ENCODE measurements at places on chromosomes 6 and 20.

GRCh38 chr6:168778201-168778600 lies 337.2 kb downstream of the SMOC2 start:
- DNase-seq: no peak

DNA sequence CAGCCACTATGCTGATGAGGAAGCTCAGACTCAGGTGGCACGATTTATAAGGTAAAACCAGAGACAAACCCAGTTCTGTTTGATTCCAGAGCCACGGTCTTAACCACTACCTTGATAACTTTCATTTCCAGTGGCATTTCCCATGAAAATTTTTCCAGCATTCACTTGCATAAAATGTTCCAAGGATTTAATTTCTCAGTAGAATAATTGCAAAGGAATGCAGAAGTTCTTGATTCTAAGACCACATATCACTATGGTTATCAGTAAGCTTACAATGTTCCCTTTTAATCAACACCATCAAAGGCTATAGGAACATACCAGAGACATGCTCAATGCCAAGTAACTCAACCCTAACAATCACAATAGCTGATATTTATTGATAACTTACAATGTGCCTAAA lies 306.0 kb upstream of the HS3ST5 start:
- no peak for DNase-seq

GRCh38 chr20:10012464-10012863 lies 22.3 kb upstream of the ANKEF1 start:
- DNase-seq: no peak

DNA sequence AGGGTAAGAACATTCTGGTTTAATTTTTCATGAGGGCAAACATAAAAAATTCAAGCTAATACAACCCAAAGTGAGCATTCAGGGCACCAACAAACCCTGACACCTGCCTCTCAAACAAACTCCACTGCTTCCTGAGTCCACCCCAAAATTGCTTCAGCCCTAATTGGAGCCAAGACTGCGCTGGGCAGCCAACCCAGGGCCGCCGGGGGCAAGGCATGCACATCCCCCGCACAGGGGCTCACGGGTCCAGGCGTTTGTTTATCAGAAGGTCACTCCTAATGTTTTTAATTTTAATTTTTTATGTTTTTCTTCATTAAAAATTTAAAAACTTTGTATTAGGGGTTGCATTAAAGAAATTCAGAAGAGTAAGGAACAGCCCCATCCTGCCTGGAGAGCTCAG lies 459.1 kb upstream of the CDH4 start:
- DNase-seq: no peak

GRCh38 chr6:22627644-22628043 lies 58.3 kb downstream of the HDGFL1 start:
- no peak for DNase-seq

GRCh38 chr20:14342918-14343317 lies 5.5 kb upstream of the FLRT3 start:
- DNase-seq: no peak

GRCh38 chr6:150880336-150880735 lies 14.8 kb downstream of the MTHFD1L start:
- no peak for DNase-seq

DNA sequence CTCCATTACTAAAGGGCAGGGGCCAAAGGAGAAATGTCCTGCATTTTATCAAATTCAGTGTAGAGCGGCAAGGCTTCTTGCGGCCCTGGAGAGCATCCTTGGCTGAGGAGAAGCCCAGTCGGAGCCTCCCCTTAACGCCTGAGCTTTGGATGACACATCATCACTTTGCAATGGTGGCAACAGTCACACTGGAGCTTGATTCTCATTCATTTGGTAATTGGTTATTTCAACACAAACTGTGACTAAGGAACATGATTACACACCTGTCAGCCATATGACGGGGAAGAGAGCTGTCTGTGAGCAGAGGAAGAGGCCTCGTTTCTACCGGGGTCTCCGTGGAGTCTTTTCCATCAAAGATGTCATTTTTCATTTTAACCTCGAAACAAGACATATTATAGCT lies 81.4 kb downstream of the SOBP start:
- no peak for DNase-seq

GRCh38 chr6:105621564-105622175 lies 218.8 kb upstream of the PREP start:
- DNase-seq: no peak

GRCh38 chr6:17096096-17096495 lies 5.8 kb upstream of the STMND1 start:
- DNase-seq: no peak

DNA sequence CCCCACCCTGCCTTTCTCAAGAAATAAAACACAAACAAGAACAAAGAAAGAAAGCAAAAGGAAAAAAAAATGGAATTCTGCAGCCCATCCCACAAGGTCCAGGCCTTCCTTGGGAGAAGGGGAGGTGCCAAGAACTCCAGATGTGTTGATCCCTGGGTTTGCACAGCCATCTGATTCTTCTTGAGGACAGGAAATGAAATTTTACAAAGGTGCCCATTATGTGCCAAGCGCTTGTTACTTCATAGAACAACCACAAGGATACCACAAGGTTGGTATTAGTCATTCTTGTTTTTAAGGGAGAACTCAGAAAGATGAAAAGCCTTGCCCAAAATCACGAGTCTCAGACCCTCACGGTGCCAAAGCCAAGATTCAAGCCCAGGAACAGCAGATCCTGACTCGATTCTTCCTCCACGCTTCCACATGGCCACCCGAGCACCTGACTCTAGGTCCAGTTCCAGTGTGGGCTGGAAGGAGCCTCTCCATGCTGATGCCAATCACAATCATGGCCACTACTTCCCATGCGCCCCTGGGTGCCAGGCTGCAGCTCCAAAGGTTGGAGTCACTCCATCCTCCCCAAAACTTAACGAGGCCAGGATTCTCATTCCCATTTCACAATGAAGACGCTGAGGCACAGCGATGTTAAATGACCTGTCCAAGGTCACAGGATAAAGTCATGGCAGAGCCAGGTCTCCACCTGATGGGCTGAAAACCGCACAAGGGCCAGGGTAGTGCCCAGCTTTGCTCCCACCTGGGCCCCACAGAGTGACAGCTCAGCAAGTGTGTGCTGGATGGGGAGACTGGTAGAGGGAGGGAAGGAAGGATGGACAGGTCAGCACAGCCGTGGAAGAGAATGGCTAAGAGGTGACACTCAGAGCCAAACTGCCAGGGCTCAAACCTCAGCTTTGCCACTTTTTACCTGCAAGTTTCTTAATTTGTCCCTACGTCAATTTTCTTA lies 66.7 kb upstream of the TOP1 start:
- peak; percentile 48 for DNase-seq

DNA sequence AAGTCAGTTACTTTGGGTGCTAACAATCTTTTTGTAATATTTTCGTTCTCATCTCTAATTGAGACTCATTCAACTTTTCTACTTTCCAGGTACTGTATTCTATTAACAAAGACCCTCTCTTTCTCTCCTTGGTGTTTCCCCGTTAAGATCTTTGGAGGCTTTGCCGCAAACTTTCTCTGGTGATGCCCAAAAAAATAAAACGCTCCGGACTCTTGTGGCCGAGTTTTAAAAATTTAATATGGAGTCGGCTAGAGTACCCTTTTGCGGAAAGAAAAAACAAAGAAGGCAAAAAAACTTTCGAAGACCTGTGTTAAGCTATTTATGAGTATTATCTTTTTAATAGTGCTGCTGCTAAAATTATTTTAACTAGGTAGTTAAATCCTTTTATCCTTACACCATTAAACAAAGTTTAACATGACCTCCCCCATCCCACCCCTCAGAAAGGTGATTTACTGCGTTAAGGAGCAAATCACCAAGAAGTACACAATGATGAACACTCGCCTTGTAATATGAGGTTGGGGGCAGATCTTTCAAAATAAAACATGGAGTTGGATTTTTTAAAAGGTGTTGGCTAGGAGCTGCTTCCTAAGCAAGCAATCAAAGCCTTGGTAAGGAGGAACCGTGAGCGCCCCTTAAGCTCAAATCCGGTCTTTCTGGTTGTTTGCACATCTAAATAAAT lies 10.0 kb downstream of the SIM1 start:
- DNase-seq: no peak

- DNase-seq: no peak
Measured at GRCh38 chr20:61251529-61252393, at the start of gene CDH4. Gene CDH4 (plus strand): TSS chr20:61252261.

GRCh38 chr6:3929281-3929798 lies 80.2 kb downstream of the FAM50B start:
- DNase-seq: no peak

GRCh38 chr6:167841981-167842380 lies 15.3 kb downstream of the AFDN start:
- no peak for DNase-seq

DNA sequence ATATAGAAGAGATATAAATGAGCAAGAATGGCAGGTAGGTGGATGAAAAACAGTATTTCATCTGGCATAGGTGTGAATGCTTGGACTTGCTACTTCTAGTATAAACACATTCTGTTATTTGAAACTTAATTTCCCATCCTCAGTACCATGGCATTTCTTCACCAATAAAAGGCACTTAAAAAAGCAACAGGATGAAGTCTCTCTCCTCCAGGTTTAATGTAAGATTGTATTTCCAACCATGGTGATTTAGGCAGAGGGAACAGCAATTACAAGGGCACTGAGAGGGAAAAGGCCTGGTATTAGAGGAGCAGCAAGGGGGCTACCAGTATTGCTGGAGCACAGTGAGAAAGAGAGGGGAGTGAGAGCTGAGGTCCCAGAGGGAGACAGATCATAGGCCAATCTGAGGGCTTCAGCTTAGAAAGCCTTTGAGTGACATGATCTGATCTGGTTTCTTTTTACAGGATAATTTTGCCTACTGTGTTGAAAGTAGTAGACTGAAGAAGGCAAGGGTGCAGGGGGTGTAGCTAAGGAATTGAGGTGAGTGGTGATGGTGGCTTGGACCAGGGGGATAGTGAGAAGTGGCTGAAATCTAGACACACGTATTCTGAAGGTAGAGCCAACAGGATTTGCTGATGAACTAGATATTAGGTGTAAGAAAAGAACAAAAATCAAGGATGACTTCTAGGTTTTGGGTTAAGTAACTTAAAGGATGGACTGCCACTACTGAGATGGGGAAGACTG lies 67.8 kb upstream of the SMIM29 start:
- DNase-seq: no peak

DNA sequence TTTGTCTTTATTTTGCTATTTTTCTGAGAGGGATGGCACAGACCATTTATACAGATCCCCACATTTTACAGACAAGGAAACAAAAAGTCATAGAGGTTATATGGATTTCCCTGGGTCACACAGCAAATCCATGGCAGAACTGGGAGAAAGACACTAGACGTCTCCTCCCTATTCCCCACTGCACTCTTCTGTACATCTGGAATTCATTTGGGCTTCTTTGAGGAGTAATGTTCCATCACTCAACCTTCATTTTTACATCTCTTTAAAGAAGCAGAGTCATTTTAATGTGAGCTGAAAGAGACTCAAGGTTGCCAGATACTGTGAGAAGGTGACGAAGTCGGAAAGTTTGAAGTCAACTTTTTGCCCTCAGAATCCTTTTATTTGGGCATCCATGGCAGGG lies 207.3 kb downstream of the OTOR start:
- DNase-seq: no peak

- DNase-seq: no peak
Measured at GRCh38 chr20:52312132-52312729, 120.7 kb upstream of the ZFP64 start.

- DNase-seq: no peak
Measured at GRCh38 chr6:69888482-69889233, 22.3 kb downstream of the COL19A1 start.

- DNase-seq: no peak
Measured at GRCh38 chr6:124490122-124490521, 472.1 kb upstream of the RNF217 start.

- DNase-seq: no peak
Measured at GRCh38 chr20:15759594-15759993, 813.7 kb downstream of the KIF16B start.

DNA sequence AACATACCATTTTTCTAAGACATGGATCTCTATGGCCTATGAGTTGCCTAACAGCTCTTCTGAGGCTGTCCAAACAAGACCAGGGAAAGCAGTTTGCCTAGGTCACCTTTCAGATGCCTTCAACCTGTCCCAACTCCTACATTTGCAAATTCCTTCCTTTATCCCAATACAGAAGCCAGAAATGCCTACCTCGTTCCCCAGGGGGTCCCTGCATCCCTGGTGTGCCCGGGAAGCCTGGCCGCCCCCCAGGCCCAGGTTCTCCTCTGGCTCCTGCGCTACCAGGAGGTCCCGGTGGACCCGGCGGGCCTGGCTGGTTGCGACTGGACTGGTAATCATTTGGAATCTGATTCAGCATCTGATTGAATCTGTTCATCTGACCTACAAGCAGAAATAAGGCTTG lies 115.9 kb downstream of the COL12A1 start:
- no peak for DNase-seq

DNA sequence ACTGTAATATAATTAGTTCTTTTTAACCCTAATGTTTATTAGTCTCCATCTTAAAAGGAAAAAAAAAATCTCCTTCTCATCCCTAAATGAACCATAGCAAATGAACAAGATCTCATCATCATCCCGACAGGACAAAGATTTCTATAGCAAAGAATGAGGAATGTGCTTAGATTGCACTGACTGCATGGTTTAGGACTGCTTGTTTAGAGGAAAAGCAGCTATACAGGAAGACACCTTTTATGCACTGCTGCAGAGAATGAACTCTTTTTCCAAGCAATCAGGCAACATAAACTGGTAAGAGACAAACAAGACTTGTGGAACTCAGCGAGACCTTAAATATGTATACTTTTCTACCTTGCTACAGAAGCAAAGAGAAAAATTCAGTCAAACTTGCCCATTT lies 26.8 kb downstream of the CSNK2A1 start:
- DNase-seq: no peak

- no peak for DNase-seq
Measured at GRCh38 chr6:168640768-168641167, 199.8 kb downstream of the SMOC2 start.

DNA sequence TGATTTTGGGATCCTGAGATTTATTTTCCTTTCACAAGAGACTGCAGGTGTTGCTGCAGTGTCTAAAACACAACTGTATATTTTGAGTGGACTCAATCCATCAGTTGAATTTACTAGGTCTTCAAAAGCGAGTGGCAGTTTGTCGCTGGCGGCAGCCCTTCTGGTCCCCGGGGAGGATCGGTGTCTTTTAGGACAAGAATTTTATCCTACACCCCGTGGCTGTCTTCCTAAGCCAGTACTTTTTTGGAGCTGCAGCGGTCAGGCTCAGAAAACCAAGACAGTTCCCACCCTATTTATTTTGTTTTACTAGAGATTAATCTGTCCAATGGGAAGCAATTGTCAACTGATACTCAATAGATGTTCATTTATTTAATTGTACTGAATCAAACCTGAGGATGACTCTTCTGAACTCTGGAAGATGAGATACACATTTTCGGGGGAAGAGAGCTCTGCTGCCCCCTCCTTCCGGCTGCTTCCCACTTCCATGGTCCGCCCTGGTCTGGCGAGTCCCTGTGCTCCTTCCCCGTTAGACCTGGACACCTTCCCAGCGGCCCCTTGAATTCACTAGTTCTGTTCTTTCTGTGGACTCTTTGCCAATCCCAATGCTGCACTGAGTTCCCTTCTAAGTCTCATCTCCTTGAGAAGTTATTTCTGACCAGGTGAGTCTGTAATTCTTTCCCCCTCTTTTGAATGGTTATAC lies 90.6 kb downstream of the ERMARD start:
- DNase-seq: no peak

GRCh38 chr20:34515484-34516246 lies 557 bp upstream of the DYNLRB1 start:
- DNase-seq: no peak
